CD8-positive, alpha-beta memory T cell (primary cell): ENCODE measurements at places on chromosomes 13 and 19.

- DNase-seq: no peak
Measured at GRCh38 chr13:91540158-91540736, 141.8 kb downstream of the GPC5 start.

- DNase-seq: no peak
Measured at GRCh38 chr13:45048890-45049407, 59.6 kb downstream of the GPALPP1 start.

GRCh38 chr19:42224940-42225717 is 5.0 kb downstream of the ZNF526 start:
- no peak for DNase-seq

GRCh38 chr19:49106648-49107135 is 7.5 kb upstream of the LIN7B start:
- peak; percentile 56 for DNase-seq

DNA sequence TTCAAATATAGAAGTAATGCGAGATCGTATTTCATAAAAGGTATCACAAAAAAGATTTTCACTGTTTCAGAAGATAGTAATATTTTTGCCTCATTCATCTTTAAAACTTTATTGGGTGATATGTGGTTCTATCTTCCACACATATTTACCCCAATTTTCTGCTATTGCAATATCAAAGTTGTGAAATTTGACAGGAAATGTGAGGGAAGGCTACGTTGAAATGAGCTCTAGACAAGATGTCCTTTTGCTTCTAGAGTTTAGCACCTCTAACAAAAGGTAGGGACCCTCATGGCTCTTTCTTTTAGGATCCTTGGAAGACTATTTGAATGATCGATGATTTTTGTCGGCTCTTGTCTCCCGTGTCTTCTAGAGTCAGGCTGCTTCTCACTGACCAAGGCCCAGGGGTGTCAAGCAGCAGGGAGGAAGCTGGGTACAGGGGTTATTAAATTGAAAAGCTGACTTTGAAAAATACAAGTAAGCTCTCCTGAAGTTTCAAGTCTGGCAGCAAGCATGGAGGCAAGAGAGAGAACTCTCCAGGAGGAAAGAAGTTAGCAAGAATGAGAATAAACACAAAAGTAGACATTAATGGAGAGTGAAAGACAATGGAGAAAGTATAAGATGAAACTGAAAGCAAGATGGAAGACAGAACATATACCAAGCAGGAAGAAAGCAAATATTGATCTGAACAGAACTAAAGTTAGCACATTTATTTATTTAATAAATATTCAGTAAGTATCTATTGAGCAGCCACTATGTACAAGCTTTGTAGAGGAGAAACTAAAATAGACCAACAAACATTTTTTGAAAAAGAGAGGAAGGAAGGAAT is 73.4 kb downstream of the RUBCNL start:
- no peak for DNase-seq

- DNase-seq: peak; percentile 76
Measured at GRCh38 chr13:41060724-41061074, 610 bp upstream of the WBP4 start.

DNA sequence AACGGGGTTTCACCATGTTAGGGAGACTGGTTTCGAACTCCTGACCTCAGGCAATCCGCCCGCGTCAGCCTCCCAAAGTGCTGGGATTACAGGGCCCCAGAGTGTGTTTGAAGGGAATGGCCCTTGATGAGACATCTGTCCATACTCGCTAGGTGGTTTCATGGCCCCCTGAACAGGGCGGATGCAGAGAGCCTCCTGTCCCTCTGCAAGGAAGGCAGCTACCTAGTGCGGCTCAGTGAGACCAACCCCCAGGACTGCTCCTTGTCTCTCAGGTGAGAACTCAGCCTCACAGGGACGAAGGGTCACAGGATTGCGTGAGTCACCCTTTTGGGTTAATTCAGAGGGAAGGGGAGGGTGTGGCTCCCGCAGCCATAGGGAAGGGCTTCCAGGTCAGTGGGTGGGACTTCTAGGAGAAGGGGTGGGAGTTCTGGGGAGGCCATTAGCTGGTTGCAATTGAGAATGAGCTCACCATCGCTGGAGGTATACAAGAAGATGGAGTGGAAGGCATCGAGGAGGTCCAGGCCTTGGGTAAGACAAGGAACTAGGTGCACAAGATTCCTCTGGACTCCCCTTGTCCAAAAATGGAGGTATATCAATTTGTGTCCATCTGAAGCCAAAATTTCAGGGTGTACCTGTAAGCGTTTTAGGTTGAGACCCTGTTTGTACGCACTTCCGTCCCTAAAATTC is 9.2 kb downstream of the SHD start:
- DNase-seq: no peak

GRCh38 chr19:8482696-8483095 is 19.7 kb downstream of the PRAM1 start:
- no peak for DNase-seq

GRCh38 chr13:99656844-99657381 is 155.6 kb downstream of the TM9SF2 start:
- DNase-seq: peak; percentile 73

DNA sequence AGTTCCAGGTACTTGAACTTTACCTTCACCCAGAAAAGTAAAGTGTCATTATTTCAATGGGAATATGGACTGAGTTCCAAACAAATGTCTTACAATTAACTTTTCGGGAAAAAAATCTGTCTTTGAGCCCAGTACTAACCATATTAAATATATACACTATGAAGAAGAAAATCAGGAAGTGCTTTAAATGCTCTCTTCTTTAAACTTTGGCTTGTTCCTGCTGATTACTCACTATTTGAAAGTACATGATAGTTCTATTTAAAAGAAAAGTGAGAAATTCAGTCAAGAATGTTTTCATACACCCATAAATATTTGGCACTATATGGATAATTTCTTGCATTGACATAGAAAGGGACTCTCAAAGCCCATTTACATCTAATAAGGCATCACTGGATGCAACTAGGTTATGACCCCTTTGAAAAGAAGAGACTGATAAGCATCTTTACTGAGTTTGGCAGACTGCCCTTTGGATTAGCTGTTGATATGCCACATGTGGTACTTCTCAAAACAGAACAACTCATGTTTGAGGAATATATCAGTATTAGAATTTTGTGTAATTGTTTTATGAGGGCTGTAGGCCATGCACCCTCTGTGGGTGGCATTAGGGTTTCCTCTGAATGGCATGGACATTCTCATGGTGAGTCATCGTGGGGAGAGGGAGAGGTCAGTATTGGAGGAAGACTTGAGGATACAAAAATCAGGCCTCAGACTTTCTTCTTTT is 25.0 kb upstream of the VWA8 start:
- DNase-seq: no peak

- DNase-seq: no peak
Measured at GRCh38 chr13:103087275-103087674, 21.1 kb upstream of the SLC10A2 start.

- no peak for DNase-seq
Measured at GRCh38 chr19:33522371-33522662, 726 bp upstream of the PEPD start.

DNA sequence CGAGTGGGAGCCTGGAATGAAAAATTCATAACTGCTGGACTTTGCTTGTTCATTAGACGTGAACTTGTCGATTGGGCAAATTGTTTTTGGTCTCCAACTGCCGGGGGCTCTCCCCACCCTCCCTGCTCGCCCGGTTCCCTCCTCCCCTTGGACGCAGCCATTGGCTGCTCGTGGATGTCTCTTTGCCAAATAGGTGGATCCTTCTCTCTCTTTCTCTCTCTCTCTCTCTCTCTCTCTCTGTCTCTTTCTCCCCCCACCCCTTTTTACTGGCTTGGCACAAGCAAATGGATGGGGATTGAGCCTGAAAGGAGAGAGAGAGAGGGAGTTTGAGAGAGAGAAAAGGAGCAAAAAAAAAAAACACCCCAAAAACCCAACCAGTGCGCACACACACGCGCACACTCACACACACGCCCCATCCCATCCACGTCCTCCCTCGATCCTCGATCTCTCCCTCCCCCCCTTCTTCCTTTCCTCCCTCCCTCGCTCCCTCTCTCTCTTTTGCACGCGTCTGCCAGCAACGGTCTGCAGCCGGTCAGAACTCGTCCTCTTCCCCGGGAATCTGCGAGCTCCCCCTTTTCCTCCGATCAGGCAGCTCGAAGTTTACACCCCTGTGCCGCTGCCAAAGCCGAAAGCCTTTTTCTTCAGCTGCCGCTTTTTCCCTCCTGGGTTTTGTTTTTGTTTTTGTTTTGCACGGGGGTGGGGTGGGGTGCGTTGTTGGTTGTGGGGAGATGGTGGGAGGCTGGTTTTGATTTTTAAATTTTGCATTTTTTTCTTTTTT is 27.8 kb downstream of the NFIX start:
- no peak for DNase-seq

DNA sequence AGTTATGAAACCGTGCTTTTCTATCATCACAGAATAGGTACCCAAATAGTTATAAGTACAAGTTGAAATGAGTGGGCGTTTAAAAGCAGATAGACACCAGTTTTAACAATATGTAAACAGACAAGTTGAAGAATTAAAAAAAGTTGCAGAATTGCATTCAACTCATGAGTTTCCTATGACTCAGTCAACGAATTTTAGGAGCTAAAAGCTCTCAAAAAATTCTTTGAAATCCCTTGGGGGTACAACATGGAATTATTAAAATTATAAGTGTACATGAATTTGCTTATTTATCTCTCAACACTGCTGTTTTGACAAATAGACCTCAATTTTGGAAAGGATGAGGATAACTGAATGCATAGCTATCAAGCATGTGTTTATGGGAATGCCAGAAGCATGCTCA is 693.4 kb downstream of the PCDH9 start:
- no peak for DNase-seq

- no peak for DNase-seq
Measured at GRCh38 chr13:65461590-65461989, 1768.5 kb downstream of the PCDH9 start.

DNA sequence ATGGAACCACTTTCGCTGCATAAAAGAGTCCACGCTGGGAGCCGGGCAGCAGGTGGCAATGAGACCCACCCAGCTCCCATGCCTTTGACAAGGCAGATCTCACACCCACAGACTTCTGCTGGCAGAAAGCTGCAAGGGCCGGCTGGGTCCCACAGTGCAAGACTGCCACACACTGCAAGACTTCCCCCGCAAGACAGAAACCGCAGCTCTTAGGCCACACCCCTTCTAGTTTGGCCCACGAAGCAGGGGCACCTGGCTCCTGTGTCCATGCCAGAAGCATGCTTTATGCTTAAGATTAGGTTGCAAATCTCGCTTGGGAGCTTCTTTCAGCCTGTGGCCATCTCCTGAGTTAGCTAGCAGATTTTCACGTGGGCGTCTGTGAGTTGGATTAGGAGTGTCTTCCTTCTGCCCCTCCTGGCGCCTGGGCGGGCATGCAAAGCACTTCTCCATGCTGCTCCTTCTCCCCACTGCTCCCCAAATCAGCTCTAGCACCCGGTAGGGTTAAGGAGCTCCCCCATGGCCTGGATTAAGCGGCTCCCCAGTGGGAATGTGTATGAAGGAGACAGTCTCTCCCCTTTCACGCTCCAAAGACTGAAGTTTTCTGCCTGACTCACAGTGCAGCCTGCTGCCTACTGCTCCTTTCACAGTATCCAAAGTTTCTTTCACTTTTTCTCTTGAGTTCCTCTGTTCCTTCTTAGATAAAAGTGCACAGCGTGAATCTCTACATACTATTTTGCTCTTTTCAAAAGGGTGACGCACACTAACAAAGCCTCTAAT is 17.7 kb downstream of the GPC6 start:
- no peak for DNase-seq

- DNase-seq: no peak
Measured at GRCh38 chr13:108663710-108664109, 34.3 kb downstream of the MYO16 start.

DNA sequence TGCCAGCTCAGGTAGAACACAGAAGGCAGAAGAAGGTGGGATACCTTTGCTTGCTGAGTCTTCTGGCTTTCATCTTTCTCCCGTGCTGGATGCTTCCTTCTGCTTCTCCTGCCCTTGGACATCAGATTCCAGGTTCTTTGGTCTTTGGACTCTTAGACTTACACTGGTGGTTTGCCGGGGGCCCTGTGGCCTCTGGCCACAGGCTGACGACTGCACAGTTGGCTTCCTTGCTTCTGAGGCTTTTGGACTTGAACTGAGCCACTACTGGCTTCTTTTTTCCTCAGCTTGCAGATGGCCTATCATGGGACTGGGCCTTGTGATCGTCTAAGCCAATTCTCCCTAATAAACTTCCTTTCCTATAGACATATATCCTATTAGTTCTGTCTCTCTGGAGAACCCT is 19.8 kb upstream of the ZNF331 start:
- no peak for DNase-seq

GRCh38 chr19:5303208-5303607 is 37.4 kb downstream of the PTPRS start:
- DNase-seq: no peak

DNA sequence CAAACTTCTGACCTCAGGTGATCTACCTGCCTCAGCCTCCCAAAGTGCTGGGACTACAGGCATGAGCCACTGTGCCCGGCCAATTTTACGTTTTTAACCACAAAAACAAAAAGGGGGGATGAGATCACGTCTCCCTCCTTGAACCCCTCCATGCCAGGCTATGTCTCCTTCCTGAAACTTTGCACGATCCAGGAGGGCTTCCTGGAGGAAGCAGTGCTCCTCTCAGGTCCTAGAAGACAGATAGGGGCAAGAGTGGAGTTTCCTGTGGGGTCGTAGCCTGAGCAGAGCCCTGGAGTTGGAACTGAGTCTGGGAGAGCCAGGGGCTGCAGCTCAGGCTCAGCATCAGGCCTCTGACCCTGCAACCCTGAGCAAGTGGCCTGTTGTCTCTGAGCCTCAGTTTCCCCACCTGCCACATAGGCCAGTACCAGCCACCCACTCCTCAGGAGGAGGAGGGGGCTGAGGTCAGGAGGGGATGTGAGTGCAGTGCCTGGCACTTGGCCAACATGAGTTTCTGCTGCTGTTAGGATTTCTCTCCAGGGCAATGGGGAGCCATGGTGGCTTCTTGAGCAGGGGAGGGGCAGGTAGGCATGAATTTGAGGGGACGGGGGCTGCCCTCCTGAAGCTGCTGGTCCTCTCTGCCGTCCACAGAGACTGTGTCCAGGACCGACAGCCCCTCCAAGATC is 16.0 kb downstream of the APBA3 start:
- no peak for DNase-seq

- no peak for DNase-seq
Measured at GRCh38 chr13:33764716-33765115, 53.2 kb upstream of the RFC3 start.

- no peak for DNase-seq
Measured at GRCh38 chr19:47379381-47379938, 30.3 kb downstream of the DHX34 start.

GRCh38 chr13:112141643-112142400 is 74.9 kb downstream of the SOX1 start:
- DNase-seq: no peak

GRCh38 chr19:49148784-49149651 is 6.2 kb downstream of the HRC start:
- DNase-seq: peak; percentile 84

GRCh38 chr19:16899566-16900075 is 10.8 kb downstream of the F2RL3 start:
- DNase-seq: no peak

- DNase-seq: no peak
Measured at GRCh38 chr13:51257187-51257586, 35.0 kb downstream of the FAM124A start.

DNA sequence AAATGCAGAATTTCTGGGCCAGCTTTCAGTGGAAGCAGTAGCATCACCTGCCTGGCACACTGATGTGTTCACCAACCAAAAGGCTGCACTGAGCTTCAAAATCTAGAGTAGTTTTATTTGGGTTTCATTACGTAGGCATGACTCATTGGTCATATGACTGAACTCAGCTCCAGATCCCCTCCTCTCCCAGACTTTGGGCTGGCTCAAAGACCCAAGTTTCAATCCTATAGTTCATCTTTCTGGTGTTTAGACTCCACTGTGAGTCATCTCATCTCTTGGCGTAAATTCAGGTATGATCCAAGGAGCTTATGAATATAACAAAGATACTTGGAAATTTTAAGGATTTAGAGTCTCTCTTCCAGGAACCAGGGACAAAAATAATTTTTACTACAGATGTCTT is 17.7 kb downstream of the ZMYM5 start:
- no peak for DNase-seq
